ENCODE measurements at places on chromosomes 5 and 9.

DNA sequence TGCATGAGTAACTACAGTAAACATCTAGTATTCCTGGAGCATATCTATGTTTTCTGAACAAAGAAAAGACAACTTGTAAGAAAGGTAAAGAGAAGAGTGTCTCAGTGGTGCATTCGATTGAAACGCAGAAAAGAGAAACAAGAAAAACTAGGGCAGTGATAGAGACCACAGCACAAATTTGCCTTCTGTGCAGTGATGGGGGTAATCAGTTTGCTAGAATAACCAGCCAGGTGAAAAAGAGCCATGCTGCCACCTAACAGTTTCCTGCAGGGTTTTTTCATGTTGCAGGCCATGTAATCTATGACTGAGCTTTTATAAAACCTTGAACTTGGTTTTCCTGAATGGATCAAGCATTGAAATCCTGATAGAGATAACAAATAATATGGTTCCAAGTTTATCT is 198.4 kb upstream of the MEF2C start:
- no peak for DNase-seq

- DNase-seq, result peak; percentile 57
Observed at GRCh38 chr9:21591221-21592062, 109.3 kb upstream of the IFNE start.

GRCh38 chr5:6354848-6355247 is 23.5 kb downstream of the MED10 start:
- no peak for DNase-seq

DNA sequence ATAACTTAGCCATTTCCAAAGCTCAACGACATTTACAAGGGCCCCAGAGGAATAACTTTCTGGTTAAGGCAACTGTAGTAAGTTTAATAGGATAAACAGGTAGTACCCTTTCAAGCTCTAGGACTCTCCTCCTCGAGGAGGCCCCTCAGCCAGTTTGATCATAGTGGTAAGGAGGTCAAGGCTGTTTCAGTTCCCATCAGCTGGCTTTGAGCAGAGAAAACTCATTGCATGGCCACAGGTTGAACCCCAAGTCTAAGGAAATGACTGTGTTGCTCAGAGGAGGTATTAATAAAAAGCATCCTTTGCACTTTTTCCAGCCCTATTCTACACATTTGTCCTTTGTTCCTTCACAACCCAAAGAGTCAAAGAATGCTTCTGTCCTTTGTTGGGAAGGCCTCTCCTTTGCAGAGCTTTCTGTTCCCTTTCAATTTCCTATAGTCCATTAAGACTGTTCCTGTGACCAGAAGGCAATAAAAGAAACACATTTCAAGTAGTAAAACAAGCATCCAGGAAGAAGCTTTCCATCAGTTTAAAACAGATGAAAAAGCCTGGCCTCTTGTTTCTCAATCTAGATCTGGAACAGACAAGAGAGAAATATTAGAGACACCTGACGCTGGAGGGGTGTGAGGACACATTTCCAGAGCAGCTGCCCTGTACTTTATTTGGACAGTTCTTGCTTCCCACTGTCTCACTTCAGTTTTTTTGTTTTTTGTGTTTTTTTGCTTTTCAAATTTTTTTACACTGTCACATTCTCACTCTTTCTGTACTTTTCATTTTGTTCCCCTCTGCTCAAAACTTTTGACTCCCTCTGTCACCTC is 54.1 kb downstream of the PRRC1 start:
- DNase-seq, result no peak

GRCh38 chr9:128902351-128903078 is 18.3 kb upstream of the PHYHD1 start:
- peak; percentile 85 for DNase-seq

All from activated T-cell treated with anti-CD3 and anti-CD28 coated beads, Interleukin-2, amount 50 U/mL, for 24 hours (primary cell).